ENCODE measurements at places on chromosomes 3 and 15.

DNA sequence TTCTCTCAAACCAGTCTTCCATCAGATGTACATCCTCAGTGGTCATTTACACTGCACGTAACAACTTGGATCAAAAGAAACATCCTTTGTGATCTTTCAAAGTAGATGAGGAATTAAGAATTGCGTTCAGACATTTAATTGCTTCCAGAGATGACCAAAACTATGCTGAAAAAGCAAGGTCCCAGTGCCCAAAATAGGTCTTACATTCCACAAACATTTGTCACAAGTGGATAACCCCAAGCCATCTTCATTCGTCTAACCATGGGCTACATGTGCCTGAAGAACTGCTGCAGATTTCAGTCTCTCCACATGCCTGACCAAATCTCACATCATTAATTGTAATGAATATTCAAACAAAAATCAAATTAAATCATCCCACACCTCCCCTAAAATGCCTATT lies 273.6 kb downstream of the SHOX2 start:
- no peak for DNase-seq

DNA sequence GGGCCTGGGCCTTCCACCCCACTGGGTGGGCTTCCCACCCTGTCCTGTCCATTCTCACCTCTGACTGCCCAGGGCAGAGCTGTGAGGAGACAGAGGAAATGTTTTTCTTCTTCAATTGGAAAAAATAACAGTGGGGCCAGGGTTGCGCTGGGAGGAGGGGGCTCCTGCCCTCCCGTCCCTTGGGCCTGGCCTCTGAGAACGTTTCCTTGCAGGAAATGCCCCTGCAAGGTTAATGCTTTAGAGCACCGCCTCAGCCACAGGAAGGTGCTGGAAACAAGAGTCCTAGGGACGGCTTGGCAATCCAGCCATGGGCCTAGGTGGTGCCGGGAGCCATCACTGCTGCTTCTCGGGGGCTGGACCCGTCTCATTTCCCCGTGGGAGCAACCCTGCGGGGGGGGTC lies 3.8 kb upstream of the PLXND1 start:
- no peak for DNase-seq

GRCh38 chr3:107524326-107524840 lies 1.6 kb downstream of the BBX start:
- peak; percentile 20 for DNase-seq

DNA sequence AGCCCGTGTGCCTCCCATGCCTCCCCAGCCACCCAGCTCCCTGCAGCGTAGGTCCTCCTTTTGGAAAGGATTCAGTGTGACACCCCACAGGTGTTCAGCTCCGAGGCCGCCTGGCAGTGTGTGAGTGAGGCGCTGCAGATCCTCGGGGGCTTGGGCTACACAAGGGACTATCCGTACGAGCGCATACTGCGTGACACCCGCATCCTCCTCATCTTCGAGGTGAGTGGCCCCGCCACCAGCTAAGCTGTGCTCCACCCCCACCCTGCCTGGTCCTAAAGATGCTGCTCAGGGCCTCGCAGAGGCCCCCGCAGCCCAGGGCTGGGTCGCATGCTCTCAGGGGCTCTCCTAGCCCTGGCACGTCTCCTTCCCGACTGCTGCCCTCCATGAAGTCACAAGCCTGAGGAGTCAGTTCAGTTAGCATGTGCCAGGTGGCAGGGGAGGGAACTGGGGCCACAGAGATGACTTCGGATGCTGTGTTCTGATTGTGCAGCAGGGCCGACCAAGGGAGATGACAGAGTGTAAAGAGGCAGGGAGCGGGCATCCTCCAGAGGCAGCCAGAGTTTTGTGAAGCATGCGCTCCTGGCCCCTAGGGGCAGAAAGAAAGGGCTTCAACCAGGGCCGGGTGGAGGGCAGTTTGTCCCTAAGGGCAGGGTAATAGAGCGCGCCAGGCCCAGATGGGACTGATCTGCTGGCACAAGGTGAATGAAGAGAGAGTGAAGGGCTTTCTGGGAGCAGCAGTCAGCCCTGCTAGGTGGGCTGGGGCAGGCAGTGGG lies 26.8 kb downstream of the ACAD9 start:
- no peak for DNase-seq

DNA sequence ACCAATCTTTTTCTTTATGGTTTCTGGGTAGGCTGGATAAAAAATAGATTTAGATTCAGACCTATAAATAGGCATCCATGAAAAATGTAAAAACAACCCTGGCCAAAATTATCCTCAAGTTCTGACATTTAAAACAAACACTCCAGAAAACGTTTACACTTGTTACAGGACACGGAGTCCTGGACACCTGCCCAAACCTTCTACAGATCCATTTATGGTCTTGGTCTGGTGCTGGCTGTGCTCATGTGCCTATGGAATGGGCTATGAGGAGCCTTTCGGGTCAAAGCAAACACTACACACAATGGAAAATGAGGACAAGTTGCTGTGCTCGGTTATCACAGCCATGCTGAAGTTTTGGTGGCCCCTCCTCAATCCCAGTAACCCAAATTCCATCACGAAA lies 108.1 kb downstream of the PDZRN3 start:
- no peak for DNase-seq

GRCh38 chr15:88255484-88256278 lies 858 bp downstream of the NTRK3 start:
- DNase-seq: peak; percentile 14

- DNase-seq: no peak
Observed at GRCh38 chr15:97837896-97838295, 122.6 kb upstream of the ARRDC4 start.

GRCh38 chr3:188899881-188900280 lies 271.9 kb upstream of the TPRG1 start:
- DNase-seq: no peak
